ENCODE measurements at places on chromosomes 16 and 17.

DNA sequence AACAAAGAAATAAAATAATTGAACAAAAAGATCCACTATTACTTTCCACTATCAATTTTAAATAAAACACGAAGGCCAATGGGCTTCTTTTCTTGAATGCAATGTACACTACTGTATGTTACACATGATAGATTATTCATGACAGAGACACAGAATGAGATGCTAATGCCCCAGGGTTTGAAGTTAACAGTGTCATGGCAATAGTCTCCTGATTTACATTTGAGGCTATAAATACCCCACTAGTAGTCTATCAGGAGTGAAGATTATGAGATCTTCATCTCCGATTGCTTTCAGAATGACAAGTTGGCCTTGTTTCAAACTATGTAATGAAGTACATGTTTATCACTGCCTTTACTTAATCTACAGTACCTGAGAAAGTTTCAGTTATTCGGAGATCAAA, 84.4 kb downstream of the RPGRIP1L start:
- DNase-seq: no peak

GRCh38 chr17:27354051-27354490, 60.2 kb downstream of the WSB1 start:
- DNase-seq: no peak

GRCh38 chr16:57694725-57695679, at the start of gene DRC7:
TSS of gene DRC7 (plus strand) at chr16:57694806. CDS start at chr16:57697950, 3,144 bp downstream.
- no peak for DNase-seq

GRCh38 chr17:57557834-57558681, 187.0 kb downstream of the CCDC182 start:
- DNase-seq: no peak

DNA sequence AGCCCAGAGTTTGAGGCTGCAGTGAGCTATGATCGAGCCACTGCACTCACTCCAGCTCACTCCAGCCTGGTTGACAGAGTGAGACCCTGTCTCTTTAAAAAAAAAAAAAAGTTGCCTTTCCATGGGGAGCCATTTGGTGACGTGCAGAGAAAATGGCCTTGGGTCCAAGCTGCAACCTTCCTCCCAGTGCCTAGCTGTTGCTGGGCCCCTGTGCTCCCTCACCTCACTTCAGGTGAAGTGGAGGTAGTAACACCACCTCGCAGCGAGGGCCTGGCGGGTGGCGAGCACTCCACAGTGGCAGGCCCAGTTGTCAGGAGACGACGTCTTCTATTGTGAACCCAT, 17.4 kb downstream of the SYT17 start:
- DNase-seq: no peak

DNA sequence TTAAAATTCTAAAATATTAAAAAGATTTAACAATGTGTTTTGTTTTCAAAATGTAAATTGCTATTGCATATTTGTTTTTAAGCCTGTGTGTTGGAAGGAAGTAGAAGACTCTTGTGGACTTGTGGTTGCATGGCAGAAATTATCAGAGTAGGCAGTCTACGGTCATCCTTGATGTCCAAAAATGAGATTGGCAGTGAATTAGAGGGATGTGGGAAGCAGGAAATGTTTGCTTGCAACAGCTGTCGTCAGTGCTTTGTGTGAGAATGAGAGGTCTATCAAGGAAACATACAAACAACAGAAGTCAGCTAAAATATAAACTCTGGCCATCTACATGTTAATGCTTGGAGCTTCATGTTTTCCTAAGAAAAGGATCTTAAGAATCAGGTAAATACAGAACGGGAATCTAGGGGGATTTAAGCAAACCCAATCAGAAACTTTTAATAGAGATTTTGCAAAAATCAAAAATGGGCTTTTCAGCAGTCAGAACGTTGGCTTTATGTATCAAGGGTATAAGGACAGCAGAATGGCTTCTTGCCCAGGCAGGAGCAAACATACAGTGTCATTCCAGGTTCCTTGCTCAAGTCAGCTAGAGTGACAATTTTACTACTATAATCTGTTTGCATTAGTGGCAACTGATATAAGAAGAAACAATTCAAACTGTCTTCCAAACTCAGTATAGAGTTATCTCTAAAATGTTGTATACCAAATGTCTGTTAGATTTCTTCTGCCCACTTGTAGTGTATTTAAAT, 196.7 kb downstream of the CYB561 start:
- no peak for DNase-seq

GRCh38 chr16:24855678-24856077, 9.9 kb downstream of the SLC5A11 start:
- no peak for DNase-seq

GRCh38 chr17:39675390-39676082, 7.3 kb downstream of the PNMT start:
- no peak for DNase-seq

Measured in left ventricle myocardium superior (tissue), 1 donor.